ENCODE measurements at places on chromosomes 5 and 9.

- DNase-seq = no peak
Measured at GRCh38 chr5:38845526-38846378, at the start of gene OSMR. Gene OSMR (plus strand): TSS chr5:38846012. CDS start chr5:38869045, 23,033 bp downstream.

DNA sequence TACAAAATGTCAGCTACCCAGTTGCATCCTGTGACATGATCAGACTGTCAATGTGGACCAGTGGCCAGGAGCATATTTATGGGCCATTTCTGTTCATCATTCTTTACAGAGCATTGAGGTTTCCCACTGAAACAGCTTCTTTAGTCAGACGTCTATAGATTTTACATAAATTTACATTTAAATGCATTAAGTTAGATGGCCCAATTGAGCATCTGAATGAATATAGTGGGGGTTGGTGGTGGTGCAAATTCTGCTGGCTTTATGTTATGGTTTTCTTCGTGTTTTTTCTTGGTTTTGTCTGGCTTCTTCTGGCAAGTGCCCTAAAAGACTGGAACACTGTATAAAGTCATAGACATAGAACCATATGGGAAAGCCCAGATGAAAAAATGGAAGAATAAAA is 214.1 kb downstream of the PJA2 start:
- DNase-seq = no peak

GRCh38 chr9:37174247-37174646 is 53.9 kb downstream of the ZCCHC7 start:
- DNase-seq = no peak

DNA sequence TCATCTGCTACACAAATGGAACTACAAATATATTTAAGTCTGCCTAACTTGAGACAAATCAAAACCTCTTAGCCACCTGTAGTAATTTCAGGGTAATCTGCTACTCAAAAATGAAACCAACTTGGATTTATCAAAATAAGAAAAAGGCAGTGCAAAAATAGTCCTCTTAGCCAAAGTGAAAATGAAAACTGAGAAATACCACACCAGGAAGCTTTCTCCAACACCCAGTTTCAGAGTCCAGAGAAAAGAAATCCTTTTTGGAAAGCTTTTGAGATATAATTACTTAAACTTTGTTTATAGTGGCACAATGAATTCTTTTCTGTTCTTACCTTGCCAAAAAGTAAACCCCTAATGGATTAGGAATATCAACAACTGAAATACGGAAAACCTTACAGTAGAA is 990.4 kb downstream of the EFNA5 start:
- DNase-seq = no peak

DNA sequence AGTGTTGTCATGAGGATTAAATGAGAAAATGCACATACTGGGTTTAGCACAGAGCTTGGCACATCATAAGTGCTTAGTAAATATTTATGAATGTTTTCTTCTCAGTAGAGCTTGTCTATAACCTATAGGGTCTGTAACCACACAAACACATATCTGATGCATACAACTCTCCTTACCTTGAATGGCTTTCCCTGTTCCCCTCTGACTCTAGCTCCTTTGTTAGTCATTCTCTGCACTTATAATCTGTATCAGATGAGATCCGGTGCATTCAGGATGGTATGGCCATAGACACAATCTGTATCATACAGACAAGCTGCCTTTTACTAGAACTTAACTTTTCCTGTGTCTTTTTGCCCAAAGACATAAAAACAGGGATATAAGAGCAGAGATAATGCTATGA is 11.1 kb upstream of the SSBP2 start:
- DNase-seq = no peak

- DNase-seq = no peak
Measured at GRCh38 chr9:119088002-119088547, 281.2 kb downstream of the BRINP1 start.

GRCh38 chr9:108869092-108869725 is 7.1 kb downstream of the ACTL7A start:
- no peak for DNase-seq

GRCh38 chr5:135710045-135710675 is 124.3 kb upstream of the SLC25A48 start:
- DNase-seq = no peak

DNA sequence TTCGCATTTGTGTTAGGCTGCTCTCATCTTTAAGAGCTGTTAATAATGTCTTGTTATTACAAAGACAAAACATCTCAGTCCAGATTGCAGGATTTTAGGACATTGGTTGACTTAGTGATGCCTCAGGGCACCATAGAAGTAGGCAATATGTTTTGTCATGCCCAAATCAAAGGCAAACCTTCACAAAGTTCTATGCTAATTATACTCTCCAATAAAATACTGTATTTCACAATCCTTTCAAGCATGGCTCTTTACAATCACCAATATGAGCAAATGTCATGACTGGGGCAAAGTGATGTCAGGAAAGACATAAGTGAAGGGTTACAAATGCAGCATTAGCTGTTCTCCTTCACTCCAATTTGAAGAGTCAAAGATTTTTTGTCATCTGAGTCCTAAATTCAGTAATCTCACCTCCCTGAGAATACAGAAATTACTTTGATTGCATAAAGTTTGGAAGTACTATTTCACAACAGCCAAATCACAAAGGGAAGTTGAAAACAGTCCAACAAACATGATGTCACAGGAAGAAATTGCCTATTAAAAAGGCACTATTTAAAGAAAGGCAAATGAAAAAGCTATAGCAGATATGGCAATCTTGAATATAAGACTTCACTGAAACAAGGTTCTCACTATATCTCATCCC is 303.2 kb downstream of the PRR16 start:
- DNase-seq = no peak

DNA sequence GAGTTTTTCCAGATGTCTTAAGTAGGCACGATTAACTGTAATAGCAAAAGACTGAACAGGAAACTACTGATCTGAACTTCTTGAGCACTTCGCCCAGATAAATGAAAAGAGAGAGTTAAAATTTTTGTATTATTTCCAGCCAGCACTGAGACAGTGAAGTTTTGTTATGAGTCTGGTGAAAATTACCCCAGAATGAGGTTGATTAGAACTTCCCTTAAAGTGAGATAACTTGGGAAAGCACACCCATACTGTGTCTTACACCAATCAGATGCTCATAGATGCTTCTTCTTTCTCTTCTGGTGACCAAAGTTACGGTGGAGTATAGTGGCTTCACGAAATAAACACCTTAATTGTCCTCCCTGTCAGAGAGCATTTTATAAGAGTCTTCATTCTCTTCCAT is 131.8 kb upstream of the SLC12A2 start:
- no peak for DNase-seq

DNA sequence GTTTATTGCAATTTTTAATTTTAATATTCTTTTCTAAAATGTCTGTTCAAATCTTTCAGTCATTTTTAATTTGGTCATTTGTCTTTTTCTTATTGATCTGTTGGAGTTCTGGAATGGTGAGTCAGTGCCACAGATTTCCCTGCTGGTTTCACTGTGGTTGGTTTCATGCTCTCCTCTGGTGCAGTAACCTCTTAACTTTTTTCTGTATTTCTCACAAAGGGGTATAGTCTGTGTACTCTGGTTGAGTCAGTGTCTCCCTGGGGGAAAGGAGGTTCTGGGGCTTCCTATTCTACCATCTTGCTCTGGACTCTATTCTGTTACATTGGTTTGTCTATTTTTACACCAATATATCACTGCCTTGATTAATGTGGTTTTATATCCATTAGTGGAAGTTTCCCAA is 178.8 kb downstream of the CSNK1G3 start:
- no peak for DNase-seq

DNA sequence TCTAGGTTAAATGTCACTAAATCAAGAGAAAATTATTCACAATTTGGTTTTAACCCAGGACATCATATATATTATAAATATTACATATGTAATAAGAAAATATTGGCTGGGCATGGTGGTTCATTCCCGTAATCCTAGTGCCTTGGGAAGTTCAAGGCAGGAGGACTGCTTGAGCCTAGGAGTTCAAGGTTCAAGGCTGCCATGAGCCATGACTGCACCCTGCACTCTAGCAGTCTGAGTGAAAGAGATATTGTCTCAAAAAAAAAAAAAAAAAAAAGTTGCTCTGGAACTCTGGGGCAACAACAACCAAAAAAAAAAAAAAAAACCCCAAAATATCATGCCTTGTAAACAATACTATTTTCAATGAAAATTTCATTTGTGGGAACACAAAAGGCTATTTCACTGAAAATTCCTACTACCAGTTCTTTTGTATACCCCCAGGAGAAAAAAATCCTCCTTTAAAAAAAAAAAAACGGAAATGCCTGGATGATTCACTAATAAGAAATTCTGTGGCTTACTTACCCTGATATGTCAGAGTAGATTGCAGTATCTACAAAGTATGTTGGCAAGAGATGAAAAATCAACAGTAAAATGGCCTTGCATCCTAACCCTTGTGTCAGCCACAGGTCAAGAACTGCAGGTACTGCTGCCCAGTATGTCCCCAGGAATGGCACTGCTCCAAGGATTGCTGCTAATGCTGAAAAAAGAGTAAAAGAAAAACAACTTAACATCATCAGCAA is 22.6 kb upstream of the CTNNAL1 start:
- DNase-seq = no peak

DNA sequence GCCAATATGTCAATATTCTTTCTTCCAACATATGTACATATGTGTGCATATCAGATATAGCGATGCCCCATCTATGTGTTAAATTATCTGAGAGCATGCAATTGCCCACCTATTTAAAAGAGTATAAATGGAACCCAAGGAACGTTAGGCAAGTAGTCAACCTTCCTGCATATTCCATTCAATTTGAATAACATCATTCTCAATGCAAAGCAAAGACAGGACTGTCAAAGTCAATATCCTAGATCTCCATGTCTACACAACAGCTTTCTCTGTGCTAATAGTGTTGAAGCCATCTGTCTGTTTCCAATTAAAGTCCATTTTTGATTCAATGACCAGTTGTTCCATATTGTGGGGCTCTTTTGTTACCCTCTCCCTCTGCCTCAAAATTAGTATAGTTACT is 85.3 kb upstream of the COX7C start:
- DNase-seq = no peak

DNA sequence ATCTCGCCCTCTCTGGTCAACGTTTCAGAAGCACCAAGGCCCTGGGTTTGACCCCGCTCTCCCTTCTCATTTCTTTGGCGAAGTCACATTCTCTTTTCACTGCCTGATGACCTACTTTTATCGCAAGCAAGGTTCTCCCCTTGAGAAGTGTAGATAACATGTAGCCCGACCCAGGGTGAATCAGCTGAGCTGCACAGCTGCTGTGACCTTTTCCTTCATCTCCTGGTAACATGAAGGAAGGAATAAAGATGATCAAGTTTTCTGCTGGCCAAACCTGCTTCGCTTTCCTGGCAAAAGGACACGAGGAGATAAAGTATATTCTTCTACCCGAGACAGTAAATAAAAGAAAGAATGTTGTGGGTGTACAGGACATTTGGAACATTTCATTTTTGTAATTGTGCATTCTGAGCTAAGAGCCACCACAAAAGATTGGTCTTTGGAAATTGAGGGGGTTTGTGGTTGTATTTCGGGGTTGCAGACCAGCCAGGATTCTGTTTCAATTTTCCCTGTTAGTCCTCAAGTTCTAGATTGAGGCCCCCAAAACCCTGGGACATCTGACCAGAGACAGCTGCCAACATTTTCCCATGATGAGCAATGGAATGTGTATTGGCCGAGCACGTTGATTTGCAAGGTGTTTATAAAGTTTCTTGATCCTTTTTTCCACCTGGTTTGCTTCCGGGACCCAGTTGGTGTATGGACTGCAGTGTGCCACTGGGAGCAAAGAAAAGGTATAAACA is 155.1 kb upstream of the ZNF462 start:
- no peak for DNase-seq
